ENCODE measurements at places on chromosomes 7 and 10. TPM values are rescaled to one million over a fixed set of nuclear protein-coding genes. Genes with fewer than 3 reads are reported as not detected.

GRCh38 chr10:61192042-61192441 lies 248.1 kb upstream of the RHOBTB1 start:
- no peak for DNase-seq

DNA sequence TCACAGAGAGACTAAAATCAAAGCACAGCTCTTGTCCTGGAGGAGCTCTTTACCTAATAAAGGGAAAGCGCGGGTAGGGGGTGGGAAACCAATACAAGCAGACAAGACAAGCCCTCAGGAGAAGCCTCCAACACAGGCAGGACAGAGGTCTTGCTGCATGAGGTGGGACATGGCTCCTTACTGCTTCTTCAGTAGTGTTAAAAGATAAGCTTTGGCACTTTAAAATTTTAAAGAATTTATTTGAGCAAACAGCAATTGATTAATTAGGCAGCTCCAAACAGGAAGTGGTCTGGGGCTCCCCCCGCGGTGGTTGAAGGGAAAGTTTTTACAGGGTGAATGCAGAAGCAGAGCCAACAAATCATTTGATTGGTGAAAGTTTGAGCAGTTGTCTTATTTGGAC lies 50.3 kb upstream of the MACC1 start:
- DNase-seq = no peak

GRCh38 chr10:80173466-80173865 lies 31.9 kb downstream of the ANXA11 start:
- no peak for DNase-seq

- no peak for DNase-seq
Measured at GRCh38 chr7:46750321-46750865, 829.3 kb upstream of the IGFBP3 start.

- no peak for DNase-seq
Measured at GRCh38 chr7:111735661-111736551, 173.6 kb upstream of the IMMP2L start.

The LRRC18 gene
- not detected for total RNA-seq

GRCh38 chr10:119379466-119380071 lies 162.9 kb downstream of the RGS10 start:
- DNase-seq = no peak

- DNase-seq = no peak
Measured at GRCh38 chr7:47454069-47454973, 127.6 kb downstream of the TNS3 start.

DNA sequence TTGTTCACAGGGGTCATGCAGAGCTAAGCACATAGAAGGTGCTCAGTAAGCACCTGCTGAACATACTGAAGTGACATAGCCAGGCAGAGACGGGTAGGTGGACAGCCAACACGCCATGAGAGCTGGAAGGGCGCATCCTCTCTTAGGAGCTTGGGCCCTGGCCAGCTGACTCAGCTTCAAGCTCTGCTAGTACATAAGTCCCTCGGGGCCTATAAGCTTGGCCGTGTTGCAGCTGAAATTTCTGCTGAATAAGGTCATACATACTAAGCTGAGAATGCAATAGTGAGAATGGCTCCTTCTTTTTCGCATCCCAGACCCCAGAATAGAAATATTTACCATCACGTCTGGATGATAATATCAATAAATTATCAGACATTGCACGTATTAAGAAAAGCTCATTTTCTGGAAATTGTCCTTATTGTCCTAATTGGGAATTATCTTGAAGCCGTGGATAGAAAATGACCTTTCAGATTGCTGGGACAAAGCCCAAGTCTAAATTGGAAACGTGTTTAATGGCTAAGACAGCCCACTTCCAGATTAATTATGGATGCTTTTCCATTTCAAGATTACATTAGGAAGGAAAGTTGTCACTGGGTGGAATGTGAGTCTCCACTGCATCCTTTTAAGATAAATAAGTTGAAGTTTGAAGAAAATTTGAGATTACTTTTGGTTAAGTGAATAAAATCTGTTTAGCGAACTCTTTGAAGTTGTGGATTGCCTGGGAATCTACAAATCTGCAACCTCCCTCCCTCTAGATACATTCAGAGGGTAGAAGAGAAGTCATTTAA lies 287.1 kb upstream of the C7orf33 start:
- DNase-seq = peak; percentile 63

The GNGT1 gene
- total RNA-seq = not detected

DNA sequence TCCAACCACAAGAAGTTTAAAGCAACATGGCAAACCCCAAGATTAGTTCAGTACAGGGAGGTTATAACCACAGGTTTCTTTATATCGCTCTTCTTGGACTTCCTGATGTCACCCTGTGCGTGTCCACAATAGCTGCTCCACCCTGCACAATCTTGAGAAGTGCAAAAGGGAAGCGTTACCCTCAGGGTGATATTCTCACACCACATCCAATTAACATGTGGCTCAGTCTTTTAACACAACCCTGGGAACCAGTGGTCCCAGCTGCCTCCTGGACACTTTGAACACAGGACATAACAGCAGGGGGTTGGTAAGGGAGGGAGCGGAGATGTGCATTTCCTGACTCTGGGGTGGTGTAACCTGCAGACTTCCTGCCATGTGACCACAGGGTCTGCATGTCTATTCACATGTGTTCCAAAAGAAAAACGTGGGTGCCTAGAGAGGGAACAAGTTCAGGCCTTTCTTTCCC lies 64.6 kb downstream of the GSAP start:
- DNase-seq = peak; percentile 21

The ALOX5 gene
- total RNA-seq = 67.5 TPM

DNA sequence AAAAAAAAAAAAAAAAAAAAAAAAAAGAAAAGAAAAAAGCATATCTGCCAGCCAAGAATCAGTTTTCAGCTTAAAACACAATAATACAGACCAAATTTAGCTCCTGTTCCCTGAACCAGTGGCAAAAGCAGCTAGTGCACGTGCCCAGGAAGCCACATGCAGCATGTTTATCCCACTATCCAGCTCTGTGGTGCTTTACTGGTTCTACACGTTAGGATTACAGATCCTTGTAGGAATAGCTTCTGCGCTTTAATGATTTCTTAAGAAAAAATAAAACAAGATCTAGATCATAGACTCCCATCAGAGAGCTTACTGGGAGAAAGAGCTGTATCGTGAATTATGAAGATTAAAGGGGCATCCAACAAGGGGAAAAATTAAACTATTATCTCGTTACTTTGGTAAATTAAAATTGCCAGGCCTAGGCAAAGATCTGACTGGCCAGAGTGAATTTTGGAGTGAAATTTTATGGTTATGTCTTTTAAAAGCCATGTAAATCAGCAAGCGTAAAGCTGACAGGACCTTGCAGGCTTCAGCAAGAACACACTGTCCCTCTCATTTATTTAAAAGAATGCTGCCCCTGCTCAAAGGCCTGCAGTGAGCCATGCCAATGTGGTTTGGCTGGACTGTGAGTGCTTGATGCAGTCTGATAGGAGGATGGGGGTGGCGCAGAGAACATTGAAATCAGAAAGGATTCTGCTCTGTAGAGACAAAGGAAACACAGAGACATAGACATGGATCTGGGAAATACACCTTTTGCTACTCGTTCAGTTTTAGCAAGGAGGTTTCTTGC lies 177.3 kb upstream of the PHYHIPL start:
- DNase-seq = peak; percentile 82

GRCh38 chr10:24722676-24723385 lies 856 bp downstream of the ARHGAP21 start:
- no peak for DNase-seq

GRCh38 chr7:33725111-33726025 lies 180.0 kb upstream of the BMPER start:
- DNase-seq = no peak

The CEP41 gene
- 7.0 TPM for total RNA-seq

- DNase-seq = peak; percentile 68
Measured at GRCh38 chr7:23334482-23335056, 35.4 kb downstream of the MALSU1 start.

GRCh38 chr10:125689955-125690569 lies 7.1 kb upstream of the TEX36 start:
- DNase-seq = no peak

GRCh38 chr10:122140461-122140902 lies 130.6 kb upstream of the BTBD16 start:
- DNase-seq = no peak

DNA sequence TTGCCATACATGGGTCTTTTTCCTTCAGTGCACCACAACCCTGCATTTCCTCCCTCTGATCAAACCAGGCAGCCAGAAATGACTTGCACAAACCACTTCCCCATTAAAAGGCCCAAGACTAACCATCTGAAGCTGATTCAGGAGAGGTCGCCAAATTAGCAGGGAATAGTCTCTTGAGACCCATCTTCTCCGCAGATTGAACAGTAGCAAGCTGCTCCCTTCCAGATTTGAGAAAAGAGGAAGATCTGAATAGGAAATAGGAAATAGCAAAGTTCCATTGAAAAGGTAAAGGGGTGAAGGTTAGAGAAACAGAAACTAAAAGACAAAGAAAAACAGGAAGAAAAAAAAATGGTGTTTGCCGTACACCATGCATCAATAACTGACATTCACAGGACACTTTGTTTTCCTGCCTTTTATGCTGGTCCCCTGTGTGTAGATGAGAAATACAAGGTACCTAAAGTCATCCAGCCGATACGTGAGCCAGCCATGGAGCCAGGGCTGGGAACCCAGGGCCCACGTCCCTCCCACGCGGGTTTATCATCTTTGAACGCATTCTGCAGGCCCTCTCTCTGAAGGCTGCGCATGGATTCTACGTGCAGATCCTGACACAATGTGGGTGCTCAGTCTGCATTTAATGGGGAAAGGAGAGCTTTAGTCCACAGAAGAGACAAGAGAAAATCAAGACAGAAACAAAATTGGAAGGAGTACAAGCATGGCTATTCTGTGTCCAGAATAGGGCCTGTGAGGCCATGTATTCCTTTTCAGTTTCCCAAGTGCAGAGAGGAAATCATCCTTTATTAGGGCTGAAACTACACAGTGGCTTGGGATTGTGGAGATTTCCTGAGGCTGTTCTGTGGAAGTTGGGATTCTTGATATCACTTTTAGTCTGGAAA lies 268.4 kb upstream of the NPVF start:
- DNase-seq = no peak

DNA sequence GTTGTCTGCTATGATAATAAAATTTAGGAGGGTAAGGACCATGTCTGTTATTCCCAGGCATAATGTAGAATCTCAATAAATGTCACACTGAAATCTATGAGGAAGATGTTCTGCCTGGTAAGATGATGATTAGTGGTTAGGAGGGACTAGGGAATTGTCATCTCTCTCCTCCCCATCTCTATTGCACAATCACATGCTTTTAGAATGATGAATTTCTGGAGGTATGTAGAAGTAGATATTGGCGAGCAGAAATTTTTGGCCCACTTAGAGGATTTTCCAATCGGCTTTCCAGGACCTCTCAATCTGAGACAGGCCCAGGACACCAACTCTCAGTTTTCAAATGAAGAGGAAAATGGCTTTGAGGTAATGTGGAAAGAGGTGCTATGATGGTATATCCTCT lies 2.0 kb upstream of the PITX3 start:
- no peak for DNase-seq

DNA sequence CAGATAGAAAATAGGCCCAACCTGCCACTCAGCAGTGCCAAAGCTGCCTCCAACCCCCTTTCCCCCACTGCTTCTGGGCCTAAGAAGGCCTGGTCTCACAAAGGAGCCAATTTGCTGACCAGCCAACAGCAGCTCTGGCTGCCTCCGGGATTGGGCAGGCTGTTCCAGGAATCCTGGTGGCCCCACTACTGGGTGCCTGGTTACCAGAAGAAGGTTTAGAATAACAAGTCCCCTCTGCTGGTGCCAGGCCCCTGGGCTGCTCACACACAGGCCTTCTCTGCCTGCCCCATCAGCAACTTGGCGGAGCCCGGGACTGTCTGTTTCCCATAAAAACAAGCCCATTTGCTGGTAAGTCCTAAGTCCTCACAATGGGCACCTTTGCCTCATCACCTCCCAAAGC lies 1.2 kb downstream of the PHKG1 start:
- peak; percentile 62 for DNase-seq

The SLC13A1 gene
- total RNA-seq = not detected

The KIF11 gene
- total RNA-seq = 1.6 TPM

- DNase-seq = no peak
Measured at GRCh38 chr7:69245646-69246045, 352.6 kb upstream of the AUTS2 start.

The OGDH gene
- total RNA-seq = 67.5 TPM

The EBLN1 gene
- not detected for total RNA-seq

The DNAH11 gene
- total RNA-seq = 0.32 TPM

DNA sequence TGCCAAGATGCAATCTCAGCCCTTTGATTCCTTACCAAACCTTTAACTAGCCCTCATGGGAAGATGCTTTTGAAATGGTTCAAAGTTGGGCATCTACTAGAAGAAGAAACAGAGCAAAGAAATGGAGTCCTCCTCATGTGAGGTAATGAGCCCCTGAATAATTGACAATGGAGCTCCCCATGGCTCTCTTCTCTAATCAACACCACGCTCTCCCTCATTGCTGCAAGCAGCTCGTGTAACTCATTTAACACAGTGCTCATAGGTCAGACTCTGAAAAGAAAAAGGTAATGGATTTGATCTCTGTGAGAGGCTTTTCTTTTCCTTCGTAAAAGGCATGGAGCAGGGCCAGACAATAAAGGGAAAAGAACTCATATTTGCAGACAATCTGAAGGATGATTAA lies 312.8 kb downstream of the PHTF2 start:
- DNase-seq = no peak
